ENCODE measurements at places on chromosomes 5 and 9.

DNA sequence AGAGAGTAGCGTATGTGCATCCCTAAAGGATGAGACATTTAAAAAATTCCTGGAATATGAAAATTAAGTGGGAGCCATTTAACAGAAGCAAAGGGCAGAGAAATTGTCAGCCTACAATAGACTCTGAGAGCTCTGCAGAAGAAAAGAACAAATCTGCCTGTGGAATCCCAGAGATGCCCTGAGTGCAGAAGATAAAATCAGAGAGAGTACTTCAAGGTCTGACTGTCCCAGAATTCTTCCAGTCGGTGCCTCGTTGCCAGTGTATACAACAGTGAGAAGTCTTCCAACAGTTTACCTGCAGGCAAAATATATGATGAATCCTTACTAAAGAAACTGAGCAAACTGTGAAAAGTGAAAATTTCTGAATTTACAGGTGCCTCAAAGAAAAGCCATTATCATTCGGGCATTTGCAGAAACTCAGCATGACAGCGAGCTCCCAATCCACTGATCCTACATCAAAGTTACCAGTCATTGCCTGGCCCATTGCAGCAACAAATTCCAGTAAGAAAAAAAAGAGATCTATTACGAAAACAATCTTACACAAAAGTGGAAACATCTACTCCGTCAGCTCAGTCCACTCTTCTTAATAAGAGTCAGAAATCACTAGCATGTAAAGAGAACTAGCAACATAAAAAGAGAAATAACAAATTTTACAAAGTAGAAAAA, 92.8 kb upstream of the VCAN start:
- no peak for DNase-seq

GRCh38 chr5:169717288-169717687, 80.2 kb downstream of the DOCK2 start:
- DNase-seq = no peak

DNA sequence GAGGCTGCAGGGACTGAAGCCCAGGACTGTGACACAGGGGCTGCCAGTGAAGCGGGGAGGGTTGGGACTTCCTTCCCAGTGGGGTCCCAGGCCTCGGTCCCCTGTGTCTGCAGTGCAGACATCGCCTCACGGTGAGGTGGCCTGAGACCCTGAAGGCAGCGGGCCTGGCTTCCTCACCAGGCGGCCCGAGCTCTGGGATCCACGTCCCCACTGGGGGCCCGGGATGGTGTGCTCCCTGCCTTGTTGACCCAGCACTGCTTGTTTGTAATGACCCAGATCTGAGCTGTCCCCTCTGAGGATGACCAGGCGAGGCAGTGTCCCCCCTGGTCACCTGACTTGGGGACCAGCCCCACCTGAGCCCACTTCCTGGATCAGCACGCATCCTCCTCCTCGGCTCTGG, 53.1 kb downstream of the COL5A1 start:
- DNase-seq = no peak

DNA sequence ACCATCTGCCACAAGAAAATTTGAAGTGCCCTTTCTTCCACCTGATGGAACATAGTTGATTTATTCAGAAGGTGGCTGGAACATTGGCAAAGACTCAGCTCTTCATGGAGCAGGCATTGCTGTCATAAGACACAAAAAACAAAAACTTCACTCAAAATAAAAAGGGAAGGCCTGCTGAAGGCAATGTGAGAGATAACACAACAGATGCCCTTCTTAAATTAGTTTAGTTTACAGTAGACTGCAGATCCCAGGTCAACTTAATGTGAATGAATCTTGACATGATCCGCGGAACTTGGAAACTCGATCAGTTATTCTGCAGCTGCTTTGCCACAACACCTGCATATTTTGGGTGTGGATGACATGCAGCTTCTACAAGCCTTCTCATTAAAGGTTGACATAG, 159.8 kb upstream of the PLCXD3 start:
- DNase-seq = no peak

- no peak for DNase-seq
Measured at GRCh38 chr5:43497311-43498104, 13.8 kb upstream of the TMEM267 start.

DNA sequence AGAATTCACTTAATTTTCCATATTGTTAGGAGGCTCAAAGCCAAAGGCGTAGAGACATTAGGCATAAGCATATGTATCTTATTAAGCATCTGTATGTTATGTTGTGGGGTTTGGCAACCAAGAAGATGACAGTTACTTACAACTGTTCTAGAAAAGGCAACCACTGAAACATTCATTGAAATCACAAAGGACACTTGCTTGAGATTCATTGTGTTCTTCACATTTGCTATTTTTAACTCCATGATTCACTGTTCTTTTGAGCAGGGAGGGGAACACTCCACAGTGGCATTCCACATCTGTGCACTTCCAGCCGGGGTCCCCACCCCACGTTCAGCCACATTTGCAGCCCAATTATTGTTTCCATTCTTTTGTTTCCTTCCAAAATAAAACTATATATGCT, 107.1 kb downstream of the PALM2AKAP2 start:
- no peak for DNase-seq

GRCh38 chr9:14909961-14910805, at the start of gene FREM1:
Gene FREM1, minus strand, starts transcription at chr9:14910428. Its CDS starts 41,451 bp downstream, at chr9:14868977.
- DNase-seq = no peak

- DNase-seq = no peak
Measured at GRCh38 chr5:62550103-62550502, 28.5 kb upstream of the LRRC70 start.

DNA sequence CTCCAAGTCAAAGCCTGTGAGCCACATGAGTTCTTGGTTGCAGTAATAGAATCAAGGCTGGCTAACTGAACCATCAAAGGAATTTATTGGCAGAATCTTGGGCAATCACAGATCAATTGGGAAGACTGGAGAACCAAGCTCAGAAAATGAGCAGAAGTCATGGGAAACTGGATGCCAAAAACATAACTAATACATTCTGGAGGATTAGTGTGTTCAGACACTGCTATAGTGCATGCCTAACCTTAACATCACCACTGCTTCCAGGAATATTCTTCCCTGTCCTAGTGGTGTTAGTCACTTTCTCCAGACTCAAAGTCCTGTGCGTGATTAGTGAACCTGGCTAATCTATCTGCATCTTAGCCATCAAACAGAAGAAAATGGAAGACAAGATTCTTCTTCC, 843.7 kb downstream of the EFNA5 start:
- no peak for DNase-seq

- DNase-seq = no peak
Measured at GRCh38 chr9:81082221-81082620, 607.1 kb downstream of the TLE1 start.

DNA sequence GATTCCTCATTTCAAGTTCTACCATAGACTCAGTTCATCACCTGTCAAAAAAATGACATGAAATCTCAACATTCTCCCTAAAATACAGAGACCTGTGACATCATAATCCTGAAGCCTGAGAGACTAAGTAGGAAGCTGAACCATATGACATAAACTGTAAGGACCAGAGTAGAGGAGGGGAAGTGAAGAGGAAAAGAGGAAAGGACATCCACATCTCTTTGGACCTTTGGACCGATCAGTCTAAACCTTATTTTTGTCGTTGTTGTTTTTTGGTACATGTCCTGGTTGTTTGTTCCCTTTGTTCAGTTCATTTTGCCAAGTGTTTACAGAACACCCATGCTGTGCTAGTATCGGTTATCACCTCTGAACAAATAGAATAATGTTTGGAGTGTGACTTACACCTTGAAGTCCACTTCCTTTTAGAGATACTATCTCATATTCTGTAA, 41.9 kb downstream of the LURAP1L start:
- peak; percentile 86 for DNase-seq

DNA sequence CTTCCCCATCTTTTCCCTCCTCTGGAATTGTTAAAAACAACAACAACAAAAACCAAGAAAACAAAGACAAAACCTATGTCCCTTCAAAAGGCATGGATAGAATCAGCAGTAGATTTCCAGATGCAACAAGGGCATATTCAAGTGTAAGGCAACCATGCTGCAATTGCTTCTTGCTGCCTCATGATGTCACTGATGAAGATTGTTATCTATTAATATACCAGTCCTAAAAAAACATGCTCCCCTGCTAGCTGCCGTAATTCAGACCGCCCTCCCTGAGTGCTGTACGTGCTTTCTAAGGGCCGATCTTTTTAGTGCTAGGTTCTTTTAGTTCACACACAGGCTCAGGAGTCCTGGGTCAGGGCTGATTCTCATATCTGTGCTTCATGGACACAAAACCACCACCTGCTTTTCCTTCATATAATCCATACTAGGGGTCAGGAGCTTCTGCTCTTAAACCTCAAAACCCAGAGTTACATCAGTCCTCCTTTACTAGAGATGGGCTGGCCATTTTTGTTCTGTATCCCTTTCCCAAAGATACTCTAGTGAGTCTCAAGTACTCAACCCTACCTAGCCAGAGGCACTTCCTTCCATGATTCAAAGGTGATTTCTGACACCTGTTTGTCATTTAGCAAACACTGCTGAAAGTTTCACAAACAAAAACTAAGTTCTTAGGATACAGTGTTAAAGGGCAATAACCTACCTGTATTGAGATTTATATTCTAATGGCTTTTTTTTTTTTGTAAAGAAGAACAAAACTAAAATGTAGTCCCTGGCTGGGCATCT, 82.1 kb downstream of the GIN1 start:
- DNase-seq = no peak

DNA sequence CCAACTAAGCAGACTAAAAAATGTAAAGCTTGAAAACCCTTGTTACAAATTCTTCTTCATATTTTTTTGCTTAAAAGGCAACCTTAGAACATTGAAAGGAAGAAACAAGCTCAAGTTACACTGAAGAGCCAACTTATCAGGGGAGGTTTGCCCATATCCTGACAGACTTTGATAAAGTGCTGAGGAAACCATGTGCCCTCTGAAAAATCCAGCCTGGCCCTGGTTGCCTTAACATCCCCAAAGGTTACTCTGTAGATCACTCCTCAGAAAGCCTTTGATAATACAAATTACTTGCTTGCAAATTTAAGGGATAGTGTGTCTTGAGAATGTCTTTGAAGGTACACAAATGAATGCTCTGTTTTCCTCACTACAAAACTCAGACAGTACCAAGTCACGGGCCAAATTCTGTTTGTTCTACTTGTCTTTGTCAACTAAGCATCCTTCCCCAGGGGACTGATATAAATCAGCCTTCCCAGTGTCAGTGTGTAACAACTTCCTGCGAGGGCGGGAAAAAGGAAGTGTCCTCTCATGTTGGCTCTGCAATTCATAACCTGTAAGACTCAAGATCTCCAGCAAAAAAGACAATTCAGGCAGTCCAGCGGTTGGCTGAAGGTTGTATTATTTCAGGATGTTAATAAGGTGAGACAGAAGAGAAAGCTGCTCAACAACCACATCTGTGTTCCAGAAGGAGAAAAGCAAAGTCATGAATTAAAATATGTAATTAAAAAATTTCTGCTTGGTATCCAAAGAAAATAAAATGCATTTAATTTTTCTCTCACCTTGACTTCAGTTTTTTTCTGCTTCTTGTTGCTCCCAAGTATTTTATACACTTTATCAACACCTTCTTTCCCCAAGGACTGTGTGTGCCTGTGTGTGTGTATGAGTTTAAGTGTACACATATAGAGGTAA, 199.9 kb downstream of the PIK3R1 start:
- DNase-seq = peak; percentile 86

GRCh38 chr5:125258615-125259014, 512.2 kb upstream of the ZNF608 start:
- DNase-seq = no peak

- DNase-seq = no peak
Measured at GRCh38 chr5:71872311-71872864, 153.3 kb downstream of the CARTPT start.

- DNase-seq = no peak
Measured at GRCh38 chr9:93830012-93830596, 125.1 kb downstream of the BARX1 start.

GRCh38 chr5:2029206-2029605, 146.5 kb upstream of the IRX4 start:
- DNase-seq = peak; percentile 33

GRCh38 chr5:67605730-67606585, 409.4 kb upstream of the CD180 start:
- no peak for DNase-seq

DNA sequence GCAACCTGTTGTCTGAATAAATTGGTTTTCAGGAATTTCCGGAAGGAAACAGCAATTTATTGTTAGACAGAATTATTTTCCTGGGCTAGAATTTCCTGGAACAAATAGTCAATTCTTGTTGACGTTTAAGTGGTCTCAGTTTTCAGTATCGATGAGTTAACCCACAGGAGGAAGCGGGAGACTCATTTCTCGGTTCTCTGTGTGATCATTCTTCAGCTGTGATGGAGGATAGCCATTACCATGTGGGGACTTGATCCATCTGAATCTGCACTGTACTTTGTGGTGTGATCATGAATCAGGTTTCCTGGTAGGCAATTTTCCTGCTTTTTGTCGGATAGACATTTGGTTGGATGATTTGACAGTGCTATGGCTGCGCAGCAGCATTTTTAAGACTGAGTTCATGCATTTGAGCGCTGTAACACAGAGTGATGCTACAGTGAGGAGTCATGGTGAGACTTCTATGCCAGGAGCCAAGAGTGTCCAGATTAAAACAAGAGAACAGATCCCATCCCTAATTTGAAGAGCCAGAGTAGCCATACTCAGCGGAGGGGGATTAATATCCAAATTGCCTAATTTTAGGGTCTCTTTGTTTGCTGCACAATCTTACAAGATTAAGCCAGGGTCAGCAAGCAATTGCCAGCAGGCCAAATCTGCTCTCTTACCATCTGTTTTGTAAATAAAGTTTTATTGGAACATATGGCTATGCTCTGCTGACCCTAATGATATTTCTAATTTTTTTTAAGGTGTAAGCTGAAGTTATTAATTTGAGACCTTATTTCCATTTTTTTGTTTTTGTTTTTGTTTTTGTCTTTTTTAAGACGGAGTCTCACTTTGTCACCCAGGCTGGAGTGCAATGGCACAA, 355.9 kb downstream of the RAB3C start:
- DNase-seq = no peak

- no peak for DNase-seq
Measured at GRCh38 chr5:154709368-154710305, 45.5 kb upstream of the LARP1 start.

DNA sequence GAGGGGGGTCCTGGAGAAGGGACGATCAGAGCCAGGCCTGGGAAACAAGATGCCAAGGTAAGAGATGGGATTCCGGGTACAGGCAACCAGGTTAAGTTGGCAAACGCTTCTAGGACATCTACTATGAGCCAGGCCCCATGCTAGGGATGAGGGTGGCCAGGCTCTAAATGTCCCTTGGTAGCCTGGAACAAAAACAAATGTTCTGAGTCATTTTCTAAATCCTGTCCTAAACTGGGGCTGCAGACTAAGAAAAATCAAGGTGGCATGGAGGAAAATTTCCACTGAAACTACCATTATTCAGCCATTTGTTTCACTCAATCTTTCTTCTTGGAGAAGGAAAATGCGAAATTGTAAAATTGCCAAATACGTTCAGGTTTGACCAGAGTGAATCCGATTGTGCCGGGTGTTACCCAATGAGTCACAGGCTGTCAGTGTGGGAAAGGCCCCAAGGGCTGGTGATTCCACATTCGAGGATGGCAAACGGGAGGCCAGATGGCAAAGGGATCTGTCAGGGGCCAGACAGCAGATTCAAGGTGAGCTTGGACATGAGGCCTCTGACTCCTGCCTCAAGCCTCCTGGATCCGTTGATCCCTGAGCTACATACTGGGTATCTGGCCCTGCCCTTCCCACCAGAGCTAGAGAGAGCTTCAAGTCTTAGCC, 57.6 kb downstream of the PAX5 start:
- DNase-seq = no peak
